ENCODE measurements at places on chromosomes 4 and X. TPM values are rescaled to one million over a fixed set of nuclear protein-coding genes. Genes with fewer than 3 reads are reported as not detected.

Gene KLKB1
- 0.31 TPM for total RNA-seq

Gene DIPK2B
- total RNA-seq = 2.6 TPM

Gene SPANXN3
- not detected for total RNA-seq

Gene GPR173
- 2.6 TPM for total RNA-seq

Gene NPY1R
- total RNA-seq = 0.12 TPM

Gene NRK
- total RNA-seq = 4.8 TPM

Gene MAD2L1
- 2.2 TPM for total RNA-seq
